Daoy (cell line): ENCODE measurements at places on chromosomes 3 and 15. TPM values are rescaled to one million over a fixed set of nuclear protein-coding genes. Genes with fewer than 3 reads are reported as not detected.

Gene GLDN
- 1.0 TPM in 1 of 2 replicates, not detected in the other for total RNA-seq

- peak; percentile 11 for DNase-seq
Observed at GRCh38 chr15:40985541-40986330, 32.5 kb downstream of the CHAC1 start.

Gene THBS1
- total RNA-seq, result 567 and 839 TPM in 2 replicates

Gene TMEM108
- 0.34 and 1.8 TPM in 2 replicates for total RNA-seq

Gene TEX9
- total RNA-seq, result 7.3 and 13.5 TPM in 2 replicates

GRCh38 chr15:57224664-57225063, 151.6 kb upstream of the CGNL1 start:
- no peak for DNase-seq

Gene CCDC39
- 0.65 TPM in 1 of 2 replicates, not detected in the other for total RNA-seq

DNA sequence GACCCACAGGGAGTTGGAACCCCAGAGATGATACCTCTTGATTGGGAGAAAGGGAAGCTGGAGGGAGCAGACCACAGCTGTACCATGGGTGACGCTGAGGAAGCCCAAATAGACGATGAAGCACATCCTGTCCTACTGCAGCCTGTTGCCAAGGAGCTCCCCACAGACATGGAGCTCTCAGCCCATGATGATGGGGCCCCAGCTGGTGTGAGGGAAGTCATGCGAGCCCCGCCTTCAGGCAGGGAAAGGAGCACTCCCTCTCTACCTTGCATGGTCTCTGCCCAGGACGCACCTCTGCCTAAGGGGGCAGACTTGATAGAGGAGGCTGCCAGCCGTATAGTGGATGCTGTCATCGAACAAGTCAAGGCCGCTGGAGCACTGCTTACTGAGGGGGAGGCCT, 201.1 kb downstream of the AKAP13 start:
- no peak for DNase-seq
